Activated naive CD4-positive, alpha-beta T cell (primary cell): ENCODE measurements at places on chromosomes 1 and 21.

DNA sequence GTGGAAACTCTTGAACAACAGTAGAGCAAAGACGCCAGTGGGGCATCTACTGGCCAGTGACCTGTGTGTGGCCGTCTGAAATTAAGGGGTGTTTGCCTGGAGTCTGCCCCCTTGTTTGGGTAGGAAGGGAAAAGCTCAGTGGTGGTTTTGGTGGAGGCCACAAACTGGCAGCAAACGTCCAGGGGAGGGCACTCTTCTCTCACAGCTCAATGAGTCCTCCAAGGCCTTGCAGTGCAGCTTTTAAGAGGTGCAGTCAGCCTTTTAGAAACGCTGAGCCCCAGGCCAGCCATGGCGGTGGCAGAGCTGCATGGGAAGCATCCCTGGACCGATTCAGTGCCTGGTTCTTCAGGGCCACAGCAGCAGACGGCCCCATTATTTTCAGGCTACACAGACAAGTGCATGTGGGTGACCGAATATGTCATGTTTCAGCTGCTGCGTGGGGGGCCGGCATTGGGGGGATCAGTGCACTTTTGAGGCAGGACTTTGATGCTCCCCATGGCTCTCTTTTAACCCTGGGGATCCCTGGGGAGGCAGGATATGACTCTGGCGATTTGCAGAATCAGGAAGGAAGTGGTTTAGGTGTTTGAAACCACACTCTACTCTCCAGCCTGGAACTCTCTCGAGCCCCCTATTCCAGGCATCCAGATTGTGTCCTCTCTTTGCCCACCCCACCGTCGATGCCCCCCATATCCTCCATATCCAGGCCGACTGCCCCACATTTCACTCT is 414.0 kb downstream of the PRDM2 start:
- no peak for DNase-seq

- DNase-seq: no peak
Observed at GRCh38 chr1:1929102-1929638, 10.1 kb upstream of the TMEM52 start.

DNA sequence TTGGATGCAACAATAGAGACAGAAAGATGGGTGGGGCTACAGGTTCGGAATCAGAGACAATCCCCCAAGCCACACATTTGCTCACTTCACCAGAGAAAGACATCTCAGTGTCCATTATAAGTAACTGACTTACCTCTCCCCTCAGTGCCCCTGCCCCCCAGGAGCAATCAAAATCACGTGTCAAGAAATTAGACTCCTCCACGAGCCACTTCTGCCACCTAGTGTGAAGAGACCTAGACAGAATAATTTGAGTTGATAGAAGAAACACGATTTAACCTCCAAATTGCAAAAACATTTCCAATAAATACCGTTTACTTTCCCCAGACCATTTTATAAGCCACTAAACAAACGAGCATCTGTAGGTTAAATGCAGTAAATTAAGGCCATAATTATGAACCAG is 123.2 kb downstream of the SLC30A10 start:
- no peak for DNase-seq

DNA sequence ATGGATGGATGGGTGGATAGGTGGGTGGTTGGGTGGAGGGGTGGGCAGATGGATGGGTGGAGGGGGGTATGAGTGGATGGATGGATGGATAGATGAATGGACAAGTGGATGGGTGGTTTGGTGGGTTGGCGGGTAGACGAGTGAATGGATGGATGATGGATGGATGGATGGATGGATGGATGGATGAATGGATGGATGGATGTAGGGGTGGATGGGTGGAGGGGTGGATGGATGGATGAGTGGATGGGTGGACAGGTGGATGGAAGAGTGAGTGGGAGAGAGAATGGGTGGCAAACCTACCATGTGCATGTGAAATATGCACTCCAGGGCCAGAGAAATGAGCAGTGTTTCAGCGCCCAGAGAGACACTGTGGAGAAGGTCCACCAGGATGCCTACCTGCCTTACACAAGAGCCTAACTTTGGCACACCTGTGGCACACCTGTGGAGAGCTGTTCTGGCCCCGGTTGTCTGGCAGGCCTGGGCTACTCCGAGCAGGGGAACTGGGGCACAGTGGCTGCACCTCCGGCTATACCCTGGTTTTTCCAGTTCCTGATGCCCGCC is 12.8 kb downstream of the EPHA2 start:
- no peak for DNase-seq

DNA sequence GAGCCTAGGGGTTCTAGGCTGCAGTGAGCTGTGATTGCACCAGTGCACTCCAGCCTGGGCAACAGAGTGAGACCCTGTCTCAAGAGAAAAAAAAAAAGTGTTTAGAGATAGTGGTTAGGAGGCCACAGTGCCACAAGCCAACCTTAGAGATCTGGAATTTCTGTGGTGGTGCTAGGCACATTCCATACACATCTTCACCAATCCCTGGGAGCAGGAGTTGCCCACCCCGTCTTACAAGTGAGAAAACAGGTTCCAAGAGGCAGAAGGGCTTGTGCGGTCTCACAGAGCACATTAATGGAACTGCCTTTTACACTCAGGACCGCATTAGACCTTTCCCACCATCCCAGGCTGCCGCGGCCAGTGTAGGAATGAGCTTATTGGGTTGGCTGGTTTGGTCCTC is 93.2 kb downstream of the EPHB2 start:
- DNase-seq: no peak

DNA sequence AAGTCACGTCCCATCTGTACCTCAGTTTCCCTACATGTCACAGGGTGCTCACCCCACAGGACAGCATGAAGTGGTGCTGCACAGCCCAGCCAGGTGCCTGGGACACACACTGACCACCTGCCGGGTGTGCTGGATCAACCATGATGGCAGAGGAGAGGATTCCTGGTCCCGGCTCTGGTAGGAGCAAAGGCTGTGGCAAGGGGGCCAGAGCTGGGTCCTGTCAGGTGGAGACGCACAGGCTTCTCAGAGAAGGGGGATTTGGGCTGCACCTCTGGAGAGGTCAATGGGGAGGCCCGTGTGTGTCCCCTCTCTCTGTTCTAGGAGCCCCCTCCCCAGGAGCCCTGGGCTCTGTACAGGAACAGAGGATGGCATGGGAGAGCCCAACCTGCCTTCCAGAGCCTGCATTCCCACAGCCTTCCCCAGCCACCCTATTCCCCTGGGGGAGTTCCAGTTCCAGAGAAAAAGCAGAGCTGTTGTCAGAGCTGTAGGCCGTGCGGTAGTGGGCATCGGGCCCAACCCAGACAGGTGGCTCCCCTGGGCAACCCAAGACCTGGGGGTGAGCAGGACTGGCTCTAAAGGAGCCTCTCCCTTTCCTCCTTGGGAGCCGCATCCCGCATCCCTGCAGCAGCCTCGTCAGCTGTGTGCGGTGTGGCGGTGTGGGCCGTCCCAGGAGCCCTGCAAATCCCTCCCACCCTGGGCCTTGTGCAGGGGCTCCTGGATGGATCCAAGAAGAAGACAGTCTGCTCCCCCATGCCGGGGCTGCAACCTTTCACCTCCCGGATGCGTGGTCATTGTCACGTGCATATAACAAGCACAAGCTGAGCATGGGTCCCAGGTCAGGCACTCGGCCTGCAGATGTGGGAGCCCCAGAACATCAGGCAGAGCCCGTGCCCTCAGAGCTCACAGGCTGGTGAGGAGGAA is 2.9 kb upstream of the TFF3 start:
- no peak for DNase-seq

DNA sequence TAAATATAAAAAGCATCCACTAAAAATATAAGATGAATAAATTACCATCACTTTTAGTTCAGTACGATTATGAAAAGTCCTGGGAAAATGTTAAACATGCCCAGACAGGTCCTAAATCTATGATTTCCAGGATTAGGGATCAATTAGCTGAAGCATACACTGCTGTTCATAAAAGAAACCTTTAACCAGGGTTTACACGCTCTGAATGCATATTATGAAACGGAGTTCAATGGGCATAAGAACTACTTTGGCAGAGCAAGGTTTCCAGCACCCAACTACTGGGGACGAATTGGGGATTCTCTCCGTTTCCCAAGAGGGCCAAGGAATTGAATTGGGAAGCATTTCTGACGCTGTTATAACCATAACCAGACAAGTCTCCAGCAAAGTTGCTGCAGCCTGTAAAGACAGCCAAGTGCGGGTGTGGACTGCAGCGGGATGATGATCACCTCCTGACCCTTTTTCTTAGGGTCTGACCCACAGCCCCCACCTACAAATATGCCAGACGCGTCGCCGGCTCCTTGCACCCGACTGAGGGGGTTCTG is 1.6 kb downstream of the SLC30A1 start:
- no peak for DNase-seq

DNA sequence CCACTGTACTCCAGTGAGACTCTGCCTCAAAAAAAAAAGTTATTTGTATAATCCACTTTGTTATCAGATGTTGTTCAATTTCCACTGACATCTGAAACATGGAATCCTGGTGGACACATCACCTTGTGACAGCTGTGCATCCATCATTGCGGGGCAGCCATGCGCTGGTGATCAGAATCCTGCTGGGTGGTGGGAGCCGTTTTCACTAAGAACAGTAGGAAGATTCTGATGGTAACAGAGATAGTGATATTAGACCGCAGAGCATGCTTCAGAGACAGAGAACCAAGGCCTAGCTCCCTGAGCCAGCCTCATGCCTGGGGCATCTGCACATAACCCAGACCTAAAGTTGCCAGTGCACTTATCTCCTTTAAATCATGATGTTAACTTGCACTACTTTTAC is 3.1 kb upstream of the SPRR3 start:
- no peak for DNase-seq

- DNase-seq: no peak
Observed at GRCh38 chr1:27132624-27133023, 22.3 kb downstream of the SLC9A1 start.

- DNase-seq: no peak
Observed at GRCh38 chr1:81238129-81238528, 562.6 kb upstream of the ADGRL2 start.
